Colonic mucosa (tissue), 4 donors: ENCODE measurements at places on chromosomes 13 and 19. TPM values are rescaled to one million over a fixed set of nuclear protein-coding genes. Genes with fewer than 3 reads are reported as not detected.

The TMPRSS9 gene
- total RNA-seq: not detected

The NLRP11 gene
- total RNA-seq: 0.07 TPM

The PRR20B gene
- not detected for total RNA-seq

- no peak overlapping the region for H3K27ac ChIP-seq
- no peak overlapping the region for H3K4me3 ChIP-seq
- H3K36me3 ChIP-seq: no peaks in the 10 kb centered on the region
- H3K27me3 ChIP-seq: no peaks in the 10 kb centered on the region
- H3K4me1 ChIP-seq: no peaks in the 10 kb centered on the region
- no peak for DNase-seq
Observed at GRCh38 chr13:36728006-36728405, 54.2 kb downstream of the SERTM1 start.

DNA sequence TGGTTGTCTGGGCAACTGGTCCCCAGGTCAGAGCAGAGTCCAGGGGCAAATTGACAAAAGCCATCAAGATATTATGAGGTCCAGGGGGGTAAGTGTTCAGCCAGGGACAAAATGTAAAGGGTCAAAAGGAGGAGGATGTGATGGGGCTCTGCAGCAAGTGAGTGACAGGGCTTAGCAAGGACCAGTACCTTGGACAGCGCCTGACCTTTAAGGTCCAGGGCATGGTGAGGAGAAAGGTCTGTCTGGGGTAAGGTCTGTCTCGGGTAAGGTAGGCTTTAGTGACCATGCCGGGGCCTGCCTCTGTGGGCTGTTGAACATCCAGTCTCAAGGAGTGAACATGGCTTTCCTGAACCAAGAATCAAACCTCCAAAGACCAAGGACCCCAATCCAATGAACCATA, 6.3 kb upstream of the ZNF358 start:
- no peaks in the 10 kb centered on the region for H3K27me3 ChIP-seq
- peaks cover 6% of the 10 kb centered on the region for H3K4me1 ChIP-seq
- no peak overlapping the region for H3K27ac ChIP-seq

DNA sequence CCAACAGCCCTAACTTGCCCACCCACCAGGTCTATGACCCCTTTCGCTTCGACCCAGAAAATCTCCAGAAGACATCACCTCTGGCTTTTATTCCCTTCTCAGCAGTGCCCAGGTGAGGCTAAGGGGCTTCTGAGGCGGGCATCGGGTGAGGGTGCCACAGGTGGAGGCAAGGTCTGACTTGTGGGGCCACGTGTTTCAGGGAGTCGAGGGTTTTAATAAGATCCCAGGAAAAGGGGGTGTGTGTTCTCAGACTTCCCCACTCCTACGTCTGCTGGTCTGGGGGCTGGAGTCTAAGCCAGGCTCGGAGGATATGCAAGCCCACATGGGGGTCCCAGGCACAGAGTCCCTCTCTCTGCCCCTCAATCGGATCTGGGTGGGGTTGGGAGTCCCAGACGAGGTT, 30.9 kb upstream of the CYP4F8 start:
- H3K4me1 ChIP-seq: no peaks in the 10 kb centered on the region
- H3K27ac ChIP-seq: no peak overlapping the region
- H3K36me3 ChIP-seq: no peaks in the 10 kb centered on the region
- DNase-seq: no peak
- H3K4me3 ChIP-seq: no peak overlapping the region

- H3K27ac ChIP-seq: no peak overlapping the region
- no peaks in the 10 kb centered on the region for H3K27me3 ChIP-seq
- no peak overlapping the region for H3K4me3 ChIP-seq
- H3K4me1 ChIP-seq: no peaks in the 10 kb centered on the region
Observed at GRCh38 chr19:39110263-39110967, 15.2 kb upstream of the PAK4 start.

- no peak overlapping the region for H3K27ac ChIP-seq
- peak; percentile 93 for DNase-seq
- H3K27me3 ChIP-seq: no peaks in the 10 kb centered on the region
Observed at GRCh38 chr19:7833225-7834099, 3.4 kb downstream of the EVI5L start.

GRCh38 chr13:97212004-97212403, 10.1 kb upstream of the MBNL2 start:
- H3K27ac ChIP-seq: no peak overlapping the region
- no peak overlapping the region for H3K4me3 ChIP-seq
- H3K27me3 ChIP-seq: no peaks in the 10 kb centered on the region
- no peak for DNase-seq
- no peaks in the 10 kb centered on the region for H3K4me1 ChIP-seq

DNA sequence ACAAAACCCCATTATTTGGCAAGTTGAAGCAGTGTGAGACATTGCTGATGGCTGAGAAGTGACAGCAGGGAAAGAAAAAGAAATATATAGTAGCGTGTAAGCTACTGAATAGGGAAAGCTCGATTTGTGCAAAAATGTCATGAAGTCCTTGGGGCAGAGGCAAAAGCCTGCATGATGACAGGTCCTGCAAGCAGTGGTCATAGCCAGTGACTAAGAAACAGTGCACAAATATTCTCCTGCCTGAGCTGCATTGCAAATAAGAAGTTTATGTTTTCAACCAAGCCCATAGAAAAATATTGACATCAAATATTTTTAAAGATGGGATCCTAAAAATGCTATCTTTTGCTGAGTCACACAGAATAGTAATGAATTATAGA, 270.0 kb downstream of the SLITRK6 start:
- H3K27ac ChIP-seq: no peak overlapping the region
- no peaks in the 10 kb centered on the region for H3K4me1 ChIP-seq
- no peaks in the 10 kb centered on the region for H3K36me3 ChIP-seq
- no peak overlapping the region for H3K4me3 ChIP-seq

DNA sequence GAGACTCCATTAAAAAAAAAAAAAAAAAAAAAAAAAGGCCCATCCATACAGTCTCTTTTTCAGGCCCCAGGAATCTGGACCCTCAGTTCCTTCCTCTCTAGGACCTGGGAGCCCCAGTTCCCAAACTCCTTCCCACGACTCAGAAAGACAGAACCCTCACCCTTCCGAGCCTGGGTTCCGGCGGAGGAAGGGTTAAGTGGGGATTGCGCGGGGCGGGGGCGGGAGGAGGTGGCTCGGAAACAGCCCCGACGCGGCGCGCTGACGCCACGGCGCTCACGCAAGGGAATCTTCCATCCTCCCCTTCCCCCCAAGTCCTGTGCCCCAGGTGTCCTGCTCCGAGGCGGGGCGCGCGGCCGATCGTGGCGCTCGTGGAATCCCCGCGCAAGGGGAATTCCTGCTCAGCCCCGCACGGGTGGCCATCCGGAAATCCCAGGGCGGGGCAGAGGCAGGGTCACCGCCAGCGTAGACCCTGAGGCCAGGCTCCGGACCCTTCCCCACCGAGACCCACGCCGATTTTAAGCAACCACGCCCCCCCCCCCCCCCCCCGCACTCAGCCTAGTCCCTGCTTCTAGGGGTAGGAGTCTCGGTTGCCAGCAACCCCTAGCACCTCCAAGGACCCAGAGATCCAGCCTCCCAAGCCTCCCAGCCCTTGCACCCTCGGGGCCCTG, 659 bp downstream of the NFKBID start:
- H3K27ac ChIP-seq: peak overlapping the region; percentile 89
- H3K4me1 ChIP-seq: peaks cover 3% of the 10 kb centered on the region
